Spinal cord (tissue), 10 donors: ENCODE measurements at places on chromosomes 4 and X.

DNA sequence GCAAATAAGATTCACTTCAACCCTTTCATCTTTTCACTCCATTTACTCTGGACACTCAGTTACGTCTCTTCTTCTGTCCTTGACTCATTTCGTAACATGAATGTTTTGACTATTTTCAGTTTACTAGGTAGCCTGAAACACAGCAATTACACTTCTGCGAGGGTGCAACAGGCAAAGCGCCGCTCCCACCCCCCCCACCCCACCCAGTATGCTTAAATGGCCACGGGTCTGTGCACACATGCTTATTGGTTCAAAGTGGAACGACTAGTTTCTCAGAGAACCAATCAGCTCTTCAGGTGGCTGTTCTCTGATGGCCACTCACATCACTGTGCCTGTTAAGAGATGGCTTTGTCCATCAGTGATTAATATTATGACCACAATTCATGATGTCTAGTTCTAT, 3.5 kb downstream of the BEND4 start:
- DNase-seq: no peak

GRCh38 chr4:184265546-184266351, 48.1 kb upstream of the ENPP6 start:
- no peak for DNase-seq

- DNase-seq: no peak
These were observed 120.5 kb upstream of the EGFL6 start for GRCh38 chrX:13448941-13449340.

DNA sequence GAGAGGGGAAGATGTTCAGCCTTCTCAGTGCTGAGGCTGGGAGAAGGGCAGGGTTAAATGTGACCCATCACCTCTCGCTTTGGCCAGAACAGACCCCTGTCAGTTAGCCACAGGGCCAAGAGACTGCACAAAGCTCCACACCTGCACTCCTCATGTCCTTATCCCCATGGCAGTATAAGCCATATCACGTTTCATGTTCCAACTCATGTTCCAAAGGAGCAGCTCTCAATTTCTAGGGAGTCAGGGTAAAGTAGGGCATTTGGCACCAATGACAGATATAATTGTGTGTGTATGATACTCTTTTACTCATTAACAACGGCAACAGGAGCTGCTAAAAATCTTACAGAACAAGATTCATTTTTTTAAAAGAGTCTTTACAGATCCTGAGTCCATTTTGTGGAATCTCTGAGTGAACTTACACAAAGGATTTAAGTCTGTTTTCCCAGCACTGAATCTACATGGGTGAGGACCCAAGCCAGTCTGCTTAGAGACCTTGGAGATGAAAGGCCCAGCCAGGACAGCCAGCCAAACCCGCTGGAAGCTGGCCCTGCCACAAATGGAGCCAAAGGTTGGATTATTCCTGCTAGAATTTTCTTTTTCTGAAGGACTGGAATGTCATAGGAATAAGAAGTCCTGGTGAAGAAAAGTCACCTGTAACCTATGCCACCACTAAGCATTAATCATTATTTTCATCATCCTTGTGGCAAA, 129.1 kb upstream of the SMAD1 start:
- no peak for DNase-seq

DNA sequence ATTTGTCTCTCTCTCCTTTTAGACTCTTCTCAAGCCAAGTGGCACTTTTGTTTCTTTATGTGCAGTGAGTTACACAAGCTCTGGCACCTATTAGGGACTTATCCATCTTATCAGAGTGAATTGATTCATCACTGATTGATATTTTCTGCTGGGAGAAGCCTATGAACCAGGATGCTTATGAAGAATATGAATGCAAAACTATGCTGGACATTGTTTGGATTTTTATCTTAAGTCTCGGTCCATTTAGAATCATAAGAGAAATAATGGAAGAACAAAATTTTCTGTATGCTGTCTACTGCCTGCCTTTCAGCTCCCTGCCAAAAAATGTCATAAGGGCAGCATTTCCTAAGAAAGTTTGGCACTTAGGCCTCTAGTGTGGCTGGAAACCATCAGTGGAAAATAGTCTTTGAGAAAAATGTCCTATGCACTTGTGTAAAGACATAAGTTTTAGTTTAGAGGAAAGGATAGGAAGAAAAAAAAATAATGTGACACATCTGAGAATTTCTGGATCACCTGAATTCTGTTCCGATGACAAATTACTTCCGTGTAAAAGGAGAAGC, 365.7 kb upstream of the MAD2L1 start:
- DNase-seq: no peak

- no peak for DNase-seq
These were observed 10.5 kb upstream of the THOC2 start for GRCh38 chrX:123743312-123743711.

DNA sequence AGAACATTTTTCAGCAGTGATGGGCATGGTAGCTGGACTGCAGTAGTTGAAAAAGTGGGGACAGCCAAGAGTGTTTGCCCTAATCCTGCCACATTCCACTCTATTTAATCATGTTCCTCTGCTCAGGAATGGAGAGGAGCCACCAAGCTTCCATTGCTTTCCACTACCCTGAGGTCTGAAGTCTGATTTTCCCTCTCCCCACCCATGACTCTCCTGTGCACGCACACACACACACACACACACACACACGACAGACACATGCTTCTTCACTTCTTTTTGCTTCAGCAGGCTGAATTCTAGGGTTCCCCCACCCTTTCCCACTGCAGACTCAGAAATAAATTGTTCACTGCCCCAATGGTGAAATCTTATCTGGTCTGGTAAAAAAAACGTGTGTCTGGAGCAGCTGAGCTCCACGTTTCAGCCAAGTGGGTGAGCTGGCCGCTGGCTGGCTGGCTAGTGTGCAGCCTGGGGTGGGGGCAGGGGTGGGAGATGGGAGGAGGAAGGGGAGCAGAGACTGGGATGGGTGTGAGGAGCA, 142.7 kb upstream of the NALF2 start:
- no peak for DNase-seq

GRCh38 chr4:184384056-184384809, 90.1 kb downstream of the IRF2 start:
- no peak for DNase-seq

GRCh38 chr4:57064811-57065711, 45.1 kb downstream of the IGFBP7 start:
- DNase-seq: no peak

DNA sequence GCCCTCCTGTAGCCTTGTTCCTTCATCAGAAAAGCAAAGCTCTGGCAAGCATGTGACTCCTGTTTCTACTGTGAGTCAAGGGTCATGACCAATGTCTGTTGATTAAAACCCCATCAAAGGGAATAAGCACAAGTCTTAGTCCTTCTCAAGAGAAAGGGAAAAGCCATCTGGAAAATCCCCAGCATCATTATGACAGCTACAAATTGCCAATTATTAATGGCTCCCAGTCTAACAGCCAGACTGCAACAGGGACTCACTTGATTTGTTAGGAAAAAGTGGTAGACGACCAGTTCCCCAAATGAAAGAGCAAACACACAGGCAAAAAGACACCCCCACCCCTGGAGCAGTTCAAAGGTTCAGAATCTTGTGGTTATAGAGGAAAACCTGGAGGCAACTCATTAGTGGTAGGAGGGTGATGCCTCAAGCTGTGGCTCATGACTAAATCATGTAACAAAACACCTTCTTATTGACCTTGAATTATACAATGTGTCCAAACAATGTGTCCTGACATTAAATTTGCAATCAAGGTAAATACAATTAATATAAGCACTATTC, 315.7 kb downstream of the HNRNPD start:
- no peak for DNase-seq

DNA sequence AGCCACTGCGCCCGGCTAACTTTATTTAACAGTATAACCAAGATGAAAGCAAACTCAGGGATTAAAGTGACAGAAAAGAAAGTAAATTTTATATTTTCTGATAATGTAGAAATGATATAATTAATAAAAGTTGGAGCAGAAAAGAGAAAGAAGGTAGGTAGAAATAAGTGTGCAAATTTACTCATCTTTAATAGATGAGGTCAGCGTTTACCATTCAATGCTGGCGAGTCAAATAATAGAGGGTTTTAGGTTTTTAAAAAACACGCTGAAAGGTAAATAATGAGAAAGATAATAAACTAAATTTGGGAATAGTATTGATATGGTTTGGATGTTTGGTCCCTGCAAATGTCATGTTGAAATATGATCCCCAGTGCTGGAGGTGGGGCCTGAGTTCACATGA, 13.6 kb downstream of the CDKN2AIP start:
- DNase-seq: no peak

- DNase-seq: peak; percentile 88
These were observed 56.6 kb downstream of the GPR143 start for GRCh38 chrX:9708923-9709553.

GRCh38 chr4:165872461-165873297, at the start of gene TLL1:
TLL1 (plus strand) TSS chr4:165873237; CDS start chr4:165873905, 668 bp downstream.
- DNase-seq: peak; percentile 28

DNA sequence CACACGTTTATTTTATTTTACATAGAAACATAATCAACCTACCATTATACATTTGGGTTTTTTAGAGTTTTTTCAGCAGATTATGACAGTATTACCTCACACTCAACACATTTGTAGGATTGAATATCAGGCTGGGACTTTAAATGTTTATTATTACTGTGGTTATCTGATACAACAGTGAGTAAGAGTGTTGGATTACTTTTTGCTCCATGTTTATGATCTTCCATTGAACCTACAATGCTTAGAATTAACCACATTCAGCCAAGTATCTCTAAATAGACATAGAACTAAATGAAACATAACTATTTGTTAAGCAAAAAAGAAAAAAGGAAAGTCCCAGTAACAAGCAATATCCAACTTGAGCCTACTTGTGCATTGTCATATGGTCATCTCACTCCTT, 607.4 kb upstream of the PITX2 start:
- no peak for DNase-seq

- no peak for DNase-seq
These were observed 9.7 kb upstream of the TSR2 start for GRCh38 chrX:54430519-54430918.

DNA sequence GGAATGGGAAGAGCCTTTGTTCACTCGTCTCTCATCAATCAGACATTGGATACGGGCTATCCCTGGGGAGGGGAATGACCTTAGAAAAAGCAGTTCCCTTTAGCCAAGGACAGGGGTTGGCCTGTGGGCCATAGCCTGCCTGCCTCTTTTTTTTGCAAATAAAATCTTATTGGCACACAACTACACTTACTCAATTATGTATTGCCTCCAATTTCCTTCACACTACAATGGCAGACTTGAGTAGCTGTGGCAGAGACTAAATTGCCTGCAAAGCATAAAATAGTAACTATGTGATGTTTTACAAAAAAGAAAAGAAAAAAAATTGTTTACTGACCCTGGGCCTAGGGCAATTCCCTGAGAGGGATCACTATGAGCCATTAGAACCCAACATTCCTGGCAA, 23.4 kb downstream of the PPP1R2C start:
- no peak for DNase-seq

DNA sequence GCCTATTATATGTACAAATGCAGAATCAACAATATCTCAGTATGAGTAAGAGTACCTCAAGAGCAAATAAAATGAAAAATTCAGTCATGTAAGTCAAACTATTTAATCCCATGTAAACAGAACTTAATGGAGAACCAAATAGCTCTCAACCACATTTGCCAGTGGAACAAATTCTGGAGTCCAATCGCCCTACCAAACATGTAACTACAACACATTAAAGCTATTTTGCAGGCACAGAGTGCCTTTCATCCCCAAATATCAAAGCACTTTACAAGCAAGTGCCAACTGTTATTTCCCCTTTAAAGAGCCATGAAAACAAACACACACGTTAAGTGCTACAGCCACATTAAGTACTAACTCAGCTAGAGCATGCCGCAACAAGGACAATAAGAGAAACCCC, 51.3 kb downstream of the PCDH19 start:
- no peak for DNase-seq

- no peak for DNase-seq
These were observed 45.1 kb downstream of the OCRL start for GRCh38 chrX:129585167-129585566.

GRCh38 chrX:42770566-42770965, 7.4 kb downstream of the PPP1R2C start:
- no peak for DNase-seq

DNA sequence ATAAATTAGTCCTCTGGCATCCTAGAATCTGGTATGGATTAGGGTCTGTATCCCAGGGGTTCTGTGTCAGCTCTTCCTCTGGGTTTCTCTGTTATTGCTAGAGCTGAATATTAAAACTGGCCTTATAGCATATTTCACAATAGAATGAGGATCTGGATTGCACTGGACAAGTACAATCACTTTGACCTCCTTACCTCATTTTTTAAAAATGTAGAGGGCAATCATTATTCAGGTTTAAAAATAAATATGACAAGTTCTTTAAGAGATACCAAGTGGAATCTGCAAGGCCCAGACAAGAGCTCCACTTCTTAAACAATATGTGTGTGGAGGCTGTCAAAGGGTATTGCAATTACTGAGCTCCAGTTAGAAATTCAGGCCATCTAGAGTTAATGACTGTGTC, 1.4 kb downstream of the PALLD start:
- no peak for DNase-seq

GRCh38 chr4:103204111-103204510, 6.0 kb upstream of the CENPE start:
- peak; percentile 84 for DNase-seq

GRCh38 chr4:154502111-154502510, 10.5 kb upstream of the DCHS2 start:
- DNase-seq: peak; percentile 58

GRCh38 chr4:163818673-163819072, 324.2 kb downstream of the TMA16 start:
- no peak for DNase-seq

DNA sequence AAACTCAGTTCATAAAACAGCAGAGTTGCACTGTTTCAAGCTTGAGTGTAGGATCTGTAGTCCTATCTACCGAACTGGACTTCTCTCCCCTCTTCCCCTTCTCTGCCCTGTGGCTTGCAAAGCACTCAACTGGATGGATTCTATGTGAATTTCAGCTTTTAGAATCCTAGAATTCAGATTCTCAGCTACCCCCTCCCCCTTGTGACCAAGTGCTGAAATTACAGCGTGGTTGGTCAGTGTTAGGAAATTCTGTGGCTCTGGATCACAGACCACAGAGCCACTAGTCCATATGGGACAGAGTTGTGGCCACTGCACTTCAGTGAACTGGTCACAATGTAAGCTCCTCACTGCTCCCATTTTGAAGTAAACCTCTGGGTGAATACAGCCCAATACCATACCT, 64.6 kb upstream of the TRPC5 start:
- DNase-seq: peak; percentile 8

- DNase-seq: no peak
These were observed 74.8 kb downstream of the CBLL2 start for GRCh38 chrX:22347491-22347890.

DNA sequence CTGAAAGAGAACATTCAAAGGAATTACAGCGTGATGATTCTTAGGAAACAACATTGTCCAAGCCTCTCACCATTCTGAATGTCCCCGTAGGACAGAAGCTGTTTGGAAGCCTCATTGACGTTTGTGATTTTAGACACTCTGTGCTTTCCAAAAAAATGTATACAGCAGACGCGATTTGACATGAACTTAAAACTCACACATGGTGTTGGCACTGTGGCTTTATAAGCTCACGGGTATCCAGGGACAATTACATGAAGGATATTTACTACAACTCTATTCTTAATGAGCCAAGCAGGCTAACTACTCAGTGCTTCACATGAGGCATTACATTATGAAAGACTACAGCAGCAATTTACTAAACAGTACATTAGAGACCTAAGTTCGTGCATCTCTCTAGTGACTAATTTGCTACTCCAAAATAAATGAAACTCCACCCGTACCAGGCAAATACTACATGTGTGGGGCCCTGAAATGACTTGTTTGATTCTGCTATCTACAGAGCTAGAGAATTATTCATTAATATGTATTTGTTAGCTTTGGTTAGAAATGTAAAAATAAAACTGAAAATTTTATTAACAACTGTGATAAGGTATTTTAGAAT, 620.7 kb downstream of the SPRY1 start:
- DNase-seq: peak; percentile 26
